Hematopoietic multipotent progenitor cell treated with erythropoietin and hydrocortisone succinate and interleukin-3 and kit ligand, for 17 days (in vitro differentiated cells): ENCODE measurements at places on chromosomes 2 and 18.

DNA sequence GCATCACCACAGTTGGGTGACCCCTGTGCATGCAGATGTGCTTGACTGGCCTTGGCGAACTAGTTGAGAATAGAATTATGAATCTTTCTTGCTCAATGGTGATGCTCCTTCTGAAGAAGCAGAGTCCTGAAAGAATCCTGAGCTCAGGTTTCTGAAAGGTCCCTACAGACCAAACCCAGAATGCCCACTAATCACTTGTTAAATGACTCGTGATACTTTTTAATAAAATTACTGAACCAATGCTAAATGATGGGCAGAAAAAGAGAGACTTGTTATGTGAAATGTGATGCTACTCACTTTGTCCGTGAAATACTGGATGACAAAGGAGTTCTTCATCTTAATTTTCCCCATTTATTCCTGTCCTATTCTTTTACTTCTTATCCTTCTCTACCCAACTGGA, 263.5 kb upstream of the LRRTM1 start:
- no peak for DNase-seq

DNA sequence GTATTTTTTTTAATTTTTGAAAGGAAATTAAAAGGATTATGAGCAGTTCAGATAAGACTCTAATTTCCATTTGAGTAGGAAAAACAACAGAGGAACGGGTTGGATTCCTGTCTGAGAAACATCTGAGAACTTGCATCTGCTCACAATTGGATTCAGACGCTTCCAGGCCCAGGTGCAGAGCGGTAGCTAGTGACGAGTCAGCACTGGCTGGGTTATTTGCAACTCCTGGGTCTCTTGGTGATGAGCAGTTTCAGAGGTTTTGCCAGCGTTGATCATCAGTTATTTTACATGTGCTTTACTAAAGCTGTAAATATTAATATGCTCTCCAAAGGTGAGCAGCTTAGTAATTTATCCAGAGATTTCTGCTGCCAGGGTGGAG, 39.1 kb upstream of the B3GNT7 start:
- DNase-seq, result no peak

DNA sequence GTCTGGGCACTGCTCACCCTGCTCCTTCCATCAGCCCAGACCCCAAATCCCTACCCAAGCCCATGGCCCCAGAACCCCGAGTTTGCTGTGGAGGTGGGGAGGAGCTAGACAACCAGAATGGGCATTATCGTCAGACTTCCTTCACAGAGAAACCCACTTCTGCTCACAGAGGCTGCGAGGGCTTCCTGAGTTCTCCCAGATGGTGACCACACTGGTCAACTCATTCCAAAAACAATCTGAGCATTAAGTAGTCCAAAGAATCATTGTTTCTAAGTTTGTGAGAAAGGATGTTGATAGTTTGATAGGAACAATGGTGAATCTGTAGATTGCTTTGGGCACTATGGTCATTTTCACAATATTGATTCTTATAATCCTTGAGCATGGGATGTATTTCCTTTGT, 60.2 kb downstream of the LRRC30 start:
- DNase-seq, result no peak

DNA sequence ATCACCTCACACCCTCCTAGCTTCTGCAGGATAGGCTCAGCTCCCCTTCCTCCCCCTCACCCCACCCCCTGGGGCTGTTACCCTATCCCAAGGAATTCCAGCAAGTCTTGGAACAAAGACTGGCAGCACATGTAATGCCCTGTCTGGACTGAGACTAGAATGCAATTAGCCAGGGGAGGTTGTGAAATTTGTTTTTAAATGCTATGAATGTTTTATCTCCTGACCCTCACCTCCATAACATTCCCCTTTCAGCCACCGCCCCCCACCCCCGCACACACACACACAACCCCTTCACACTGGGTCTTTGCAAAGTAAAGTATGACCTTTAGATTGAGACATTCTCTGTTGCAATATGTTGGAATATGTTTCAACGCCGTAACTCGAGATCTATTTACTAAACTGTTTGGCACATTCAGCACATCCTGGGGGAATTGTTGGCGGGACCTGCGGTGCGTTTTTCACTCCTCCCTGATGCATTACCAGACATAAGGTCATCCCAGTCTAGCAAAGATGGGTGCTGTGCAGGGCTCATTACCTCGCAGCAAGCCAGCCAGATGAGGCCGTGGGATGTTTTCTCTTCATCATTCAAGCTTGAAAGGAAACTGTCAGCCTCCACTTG, 290.7 kb upstream of the SLC14A2 start:
- DNase-seq, result no peak
